ENCODE measurements at places on chromosomes 11 and 22. TPM values are rescaled to one million over a fixed set of nuclear protein-coding genes. Genes with fewer than 3 reads are reported as not detected.

Gene RAG2
- not detected for total RNA-seq

Gene ACRV1
- total RNA-seq = not detected

Gene TMA7B
- not detected for total RNA-seq

Gene LMO2
- total RNA-seq = 0.68 TPM

Gene LRP4
- 7.3 TPM for total RNA-seq

Gene SLC22A8
- total RNA-seq = not detected

Gene TEX54
- total RNA-seq = not detected

Gene C1QTNF4
- total RNA-seq = 0.07 TPM

Gene PTGDR2
- 0.07 TPM for total RNA-seq

Gene CDHR5
- total RNA-seq = 0.07 TPM

Gene OR6T1
- not detected for total RNA-seq

Measured in A549 treated with dexamethasone at 1 μM for 4 hours (cell line).